Transverse colon (tissue), 4 donors: ENCODE measurements at places on chromosomes 11 and 22. TPM values are rescaled to one million over a fixed set of nuclear protein-coding genes. Genes with fewer than 3 reads are reported as not detected.

Gene ARHGEF12
- total RNA-seq: 83.2 TPM

- H3K27me3 ChIP-seq: no peaks in the 10 kb centered on the region
- H3K4me3 ChIP-seq: no peak overlapping the region
- no peaks in the 10 kb centered on the region for H3K36me3 ChIP-seq
- H3K4me1 ChIP-seq: no peaks in the 10 kb centered on the region
- DNase-seq: no peak
- H3K27ac ChIP-seq: no peak overlapping the region
Observed at GRCh38 chr11:8111636-8112035, 30.6 kb downstream of the TUB start.

Gene HBG1
- total RNA-seq: not detected

Gene CCND1
- 26.4 TPM for total RNA-seq

DNA sequence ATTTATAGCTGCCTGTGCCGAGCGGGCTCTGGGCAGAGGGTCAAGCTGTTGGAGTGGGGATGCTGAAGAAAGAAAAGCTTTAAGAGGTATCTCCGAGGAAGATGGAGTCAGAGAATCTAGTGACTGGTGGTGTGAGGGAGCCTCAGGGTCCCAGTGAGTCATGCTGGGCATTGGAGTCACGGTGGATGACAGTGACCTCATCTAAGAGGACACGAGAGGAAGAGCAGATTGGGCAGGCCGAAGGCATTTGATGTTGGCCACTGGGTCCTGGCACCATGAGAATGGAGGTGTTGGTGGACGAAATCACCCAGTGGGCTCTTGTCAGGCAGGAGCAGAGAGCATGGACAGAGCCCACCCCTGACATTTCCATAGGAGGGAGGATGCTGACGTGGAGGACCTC is 68.4 kb downstream of the TBC1D22A start:
- no peaks in the 10 kb centered on the region for H3K36me3 ChIP-seq
- peaks cover 6% of the 10 kb centered on the region for H3K4me1 ChIP-seq
- DNase-seq: no peak

Gene USH1C
- total RNA-seq: 128 TPM

DNA sequence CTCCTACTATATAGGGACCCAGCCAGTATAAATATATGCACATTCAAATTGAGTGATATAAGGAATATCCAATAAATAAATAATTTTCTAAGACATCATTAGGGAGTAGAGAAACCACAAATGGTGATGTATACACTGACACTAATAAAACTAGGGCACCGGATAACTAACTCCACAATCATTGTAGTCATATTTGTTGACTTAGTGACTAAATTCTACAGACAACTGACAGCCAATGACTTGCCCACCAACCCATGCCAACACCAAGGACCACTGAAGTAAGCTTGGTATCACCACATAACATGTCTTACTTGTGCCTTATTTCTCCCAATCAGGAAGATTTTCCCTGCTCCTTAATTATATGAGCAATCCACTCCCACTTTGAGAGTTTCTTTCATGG is 139.6 kb upstream of the TRPC6 start:
- H3K4me3 ChIP-seq: no peak overlapping the region
- DNase-seq: no peak
- no peaks in the 10 kb centered on the region for H3K4me1 ChIP-seq
- no peak overlapping the region for H3K27ac ChIP-seq

GRCh38 chr11:81004576-81004975 is 1563.7 kb upstream of the TENM4 start:
- no peaks in the 10 kb centered on the region for H3K4me1 ChIP-seq
- no peak for DNase-seq
- H3K36me3 ChIP-seq: no peaks in the 10 kb centered on the region
- H3K27ac ChIP-seq: no peak overlapping the region
- H3K27me3 ChIP-seq: no peaks in the 10 kb centered on the region

DNA sequence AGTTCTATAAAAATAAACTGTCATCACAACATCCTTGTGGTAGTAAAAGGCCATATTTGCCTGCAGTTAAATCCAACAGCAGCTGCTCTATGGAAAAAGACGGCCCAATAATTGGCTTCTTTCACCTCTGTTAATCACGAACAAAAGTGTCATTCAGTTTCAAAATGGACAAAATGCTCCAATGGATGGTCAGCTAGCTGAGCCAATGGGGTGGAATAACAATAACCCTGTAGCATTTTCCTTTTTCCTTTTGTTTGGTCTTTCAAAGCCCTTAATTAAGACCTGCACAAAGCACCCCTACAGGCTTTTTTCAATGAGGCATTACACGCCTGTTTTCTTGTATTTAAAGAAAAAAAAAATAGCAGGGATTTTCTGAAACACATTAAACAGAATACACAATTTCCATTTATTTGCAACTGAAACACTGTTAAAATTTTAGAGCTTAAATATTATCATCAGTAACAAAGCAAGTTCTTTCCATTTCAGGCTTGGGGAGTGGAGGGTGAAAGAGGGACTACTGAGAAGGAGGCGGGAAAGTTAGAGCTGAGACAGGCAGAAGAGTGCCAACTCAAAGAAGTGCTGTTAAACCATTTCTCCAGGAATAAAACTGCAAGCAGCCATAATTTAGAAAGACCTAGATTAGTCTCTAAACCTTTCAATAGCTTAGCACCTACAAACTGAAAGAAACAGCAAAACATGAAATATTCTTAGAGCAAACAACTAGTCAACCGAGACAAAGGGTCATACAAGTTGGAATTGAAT is 28.7 kb downstream of the LGR4 start:
- no peak for DNase-seq
- H3K4me1 ChIP-seq: peaks cover 28% of the 10 kb centered on the region
- H3K27ac ChIP-seq: no peak overlapping the region
- no peaks in the 10 kb centered on the region for H3K27me3 ChIP-seq
- no peak overlapping the region for H3K4me3 ChIP-seq
- H3K36me3 ChIP-seq: no peaks in the 10 kb centered on the region

DNA sequence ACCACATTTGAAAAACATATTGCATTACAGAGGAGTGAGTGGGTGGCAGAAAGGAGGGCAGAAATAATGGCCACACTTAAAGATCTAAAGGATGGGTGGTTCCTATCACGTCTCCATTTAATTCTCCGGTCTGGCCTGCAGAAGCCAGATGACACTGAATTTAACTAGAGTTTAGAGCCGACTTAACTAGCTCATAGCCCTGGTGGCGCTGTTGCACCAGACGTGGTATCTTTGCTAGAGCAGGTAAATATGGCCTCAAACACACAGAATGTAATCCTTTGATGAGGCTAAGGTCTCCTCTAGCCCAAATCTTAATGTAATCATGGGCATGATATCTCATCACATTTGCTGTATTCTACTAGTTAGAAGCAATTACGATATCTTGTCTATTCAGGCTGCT is 51.5 kb upstream of the GAL start:
- no peak overlapping the region for H3K27ac ChIP-seq
- no peaks in the 10 kb centered on the region for H3K27me3 ChIP-seq
- peak; percentile 64 for DNase-seq
- H3K4me1 ChIP-seq: no peaks in the 10 kb centered on the region

GRCh38 chr11:12195768-12196167 is 85.4 kb downstream of the MICAL2 start:
- H3K4me3 ChIP-seq: no peak overlapping the region
- no peaks in the 10 kb centered on the region for H3K36me3 ChIP-seq
- no peaks in the 10 kb centered on the region for H3K27me3 ChIP-seq
- peaks cover 23% of the 10 kb centered on the region for H3K4me1 ChIP-seq
- H3K27ac ChIP-seq: peak overlapping the region; percentile 31
- DNase-seq: no peak

- H3K27me3 ChIP-seq: no peaks in the 10 kb centered on the region
- no peak overlapping the region for H3K27ac ChIP-seq
- no peak overlapping the region for H3K4me3 ChIP-seq
- no peaks in the 10 kb centered on the region for H3K4me1 ChIP-seq
- no peak for DNase-seq
Observed at GRCh38 chr22:22709719-22710445, 65.5 kb downstream of the GGTLC2 start.

- H3K4me3 ChIP-seq: no peak overlapping the region
- DNase-seq: no peak
- no peaks in the 10 kb centered on the region for H3K36me3 ChIP-seq
- no peaks in the 10 kb centered on the region for H3K4me1 ChIP-seq
Observed at GRCh38 chr11:20621679-20622078, 22.3 kb downstream of the SLC6A5 start.

DNA sequence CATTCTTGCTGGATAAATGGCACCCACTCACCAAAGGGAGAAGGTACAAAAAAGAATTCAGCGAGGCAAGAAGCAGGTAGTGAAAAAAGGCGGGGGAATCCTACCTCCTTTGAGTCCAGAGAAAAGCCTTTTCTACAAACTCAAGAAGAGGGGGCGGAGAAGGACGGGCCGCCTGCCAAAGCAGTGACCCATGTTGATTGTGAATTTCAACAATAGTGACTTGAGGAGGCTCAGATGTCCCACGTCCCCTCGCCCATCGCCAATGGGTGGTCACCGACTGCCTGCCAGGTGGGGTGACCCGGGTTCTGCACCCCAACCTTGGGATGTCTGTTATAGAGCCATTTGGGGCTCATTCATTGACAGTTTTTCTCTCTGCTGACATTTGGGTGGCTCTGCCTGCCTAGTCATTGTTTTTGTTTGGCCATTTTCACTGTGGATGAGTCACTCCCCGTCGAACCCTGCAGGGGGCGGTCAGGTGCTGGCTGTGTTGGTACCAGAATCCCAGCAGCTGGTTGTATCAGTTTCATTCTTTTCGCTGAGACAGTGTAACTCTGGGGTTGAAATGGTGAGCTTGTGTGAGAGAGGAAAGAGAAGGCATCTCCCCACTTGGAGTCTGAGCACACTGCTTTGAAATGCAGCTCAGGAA is 163.4 kb upstream of the NCAM1 start:
- H3K4me3 ChIP-seq: no peak overlapping the region
- no peak for DNase-seq
- no peak overlapping the region for H3K27ac ChIP-seq
- no peaks in the 10 kb centered on the region for H3K4me1 ChIP-seq
- H3K27me3 ChIP-seq: no peaks in the 10 kb centered on the region

DNA sequence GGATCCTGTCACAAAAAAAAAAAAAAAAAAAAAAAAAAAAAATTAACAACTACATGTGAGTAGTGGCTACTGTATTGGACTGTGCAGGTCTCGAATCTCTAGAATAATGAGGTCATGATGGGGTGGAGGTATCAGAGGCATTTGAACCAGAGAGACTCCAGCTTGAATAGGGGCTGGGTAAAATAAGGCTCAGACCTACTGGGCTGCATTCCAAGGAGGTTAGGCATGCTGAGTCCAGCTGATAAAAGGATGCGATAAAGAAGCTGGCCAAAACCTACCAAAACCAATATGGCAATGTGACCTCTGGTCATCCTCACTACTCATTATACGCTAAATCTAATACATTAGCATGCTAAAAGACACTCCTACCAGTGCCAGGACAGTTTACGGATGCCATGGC is 5.9 kb upstream of the PACSIN3 start:
- no peak overlapping the region for H3K27ac ChIP-seq
- H3K4me1 ChIP-seq: peaks cover 15% of the 10 kb centered on the region
- no peak overlapping the region for H3K4me3 ChIP-seq
- no peak for DNase-seq

Gene VPREB1
- not detected for total RNA-seq

DNA sequence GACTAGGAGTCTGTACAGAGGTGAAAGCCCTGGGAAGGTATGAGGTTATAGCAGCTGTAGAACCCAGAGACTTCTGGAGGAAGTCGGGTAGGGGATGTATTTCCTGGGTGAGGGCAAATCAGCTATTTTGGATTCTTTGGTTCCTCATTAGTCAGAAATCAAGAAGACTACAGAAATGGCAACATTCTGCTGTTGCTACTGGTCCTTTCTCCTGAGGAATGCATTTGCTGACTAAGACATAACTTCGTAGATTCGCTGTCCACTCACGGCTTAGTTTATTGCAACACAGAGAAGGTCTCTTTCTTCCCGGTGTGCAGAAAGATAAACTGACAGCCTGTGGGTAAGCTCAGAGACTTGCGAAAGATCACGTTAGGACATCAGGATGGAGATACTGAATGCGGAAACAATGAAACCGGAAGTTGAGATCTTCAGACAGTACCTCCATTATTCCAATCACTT is 25.3 kb upstream of the SESN3 start:
- peaks cover 14% of the 10 kb centered on the region for H3K4me1 ChIP-seq
- no peaks in the 10 kb centered on the region for H3K36me3 ChIP-seq
- no peak overlapping the region for H3K4me3 ChIP-seq
- H3K27ac ChIP-seq: peak overlapping the region; percentile 44
- no peaks in the 10 kb centered on the region for H3K27me3 ChIP-seq

Gene OR52E8
- not detected for total RNA-seq

DNA sequence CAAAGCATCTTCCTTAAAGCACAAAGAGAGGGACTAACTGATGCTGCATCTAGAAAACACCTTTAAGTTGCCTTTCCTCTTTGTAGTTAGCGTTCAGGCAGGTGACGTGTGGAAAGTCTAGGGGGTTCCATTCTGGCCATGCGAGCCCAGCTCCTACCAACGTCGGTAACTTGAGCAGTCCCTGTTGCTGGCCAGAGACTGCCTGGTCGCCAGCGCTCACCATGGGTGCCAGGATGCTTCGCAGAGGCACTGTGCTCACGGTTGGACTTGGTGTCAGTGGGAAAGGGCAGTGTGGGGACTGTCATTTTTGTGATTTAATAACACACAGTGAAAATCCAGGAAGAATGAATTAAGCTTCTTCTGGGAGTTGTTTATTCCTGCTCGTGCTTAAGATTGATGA is 40.6 kb downstream of the PPP2R1B start:
- no peak for DNase-seq
- H3K27me3 ChIP-seq: no peaks in the 10 kb centered on the region
- H3K27ac ChIP-seq: no peak overlapping the region
- H3K4me3 ChIP-seq: no peak overlapping the region

Gene LMO1
- not detected for total RNA-seq

DNA sequence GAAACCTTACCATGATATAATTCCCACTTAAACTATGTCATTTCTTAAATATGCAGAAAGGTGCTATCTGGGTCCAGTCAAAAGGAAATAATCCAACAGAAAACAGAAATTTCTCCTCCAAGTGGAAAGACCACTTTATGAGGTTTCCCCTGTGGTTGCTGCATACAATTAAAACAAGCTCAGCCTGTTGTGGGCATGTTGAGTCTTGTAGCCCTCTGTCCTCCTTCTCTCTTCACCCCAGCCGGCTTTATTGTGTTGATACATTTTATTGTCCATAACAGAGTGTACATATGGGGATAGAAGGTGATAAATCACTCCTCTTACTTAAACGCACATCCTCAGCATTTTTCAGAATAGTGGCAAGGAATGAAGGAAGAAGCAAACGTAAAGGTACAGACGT is 126.0 kb upstream of the MTNR1B start:
- no peaks in the 10 kb centered on the region for H3K27me3 ChIP-seq
- no peak overlapping the region for H3K4me3 ChIP-seq
- peaks cover 30% of the 10 kb centered on the region for H3K4me1 ChIP-seq
- H3K36me3 ChIP-seq: no peaks in the 10 kb centered on the region

DNA sequence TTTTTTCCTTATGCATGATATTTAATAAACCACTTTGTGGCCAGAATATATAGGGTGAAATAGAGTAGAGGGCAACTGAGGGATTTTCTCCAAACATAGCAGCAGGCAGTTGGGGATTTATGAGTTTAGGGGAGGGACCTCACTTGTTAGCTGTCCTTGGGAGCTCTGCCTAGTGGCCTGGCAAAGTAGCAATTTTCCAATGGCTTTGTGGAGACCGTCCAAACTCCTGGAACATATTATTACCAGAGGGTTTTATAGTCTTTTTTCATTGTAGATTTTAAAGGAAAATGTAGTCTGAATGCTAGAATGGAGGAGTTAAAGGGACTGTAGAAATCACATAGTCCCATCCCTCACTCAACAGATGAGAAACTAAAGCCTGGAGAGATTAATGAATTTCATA is 32.3 kb downstream of the AMOTL1 start:
- H3K27me3 ChIP-seq: no peaks in the 10 kb centered on the region
- no peaks in the 10 kb centered on the region for H3K36me3 ChIP-seq
- DNase-seq: no peak

GRCh38 chr11:44680982-44681597 is 45.7 kb upstream of the TSPAN18 start:
- no peak overlapping the region for H3K4me3 ChIP-seq
- peaks cover 4% of the 10 kb centered on the region for H3K27me3 ChIP-seq
- H3K27ac ChIP-seq: no peak overlapping the region
- H3K36me3 ChIP-seq: no peaks in the 10 kb centered on the region

Gene NOX4
- total RNA-seq: 2.6 TPM
